ENCODE measurements at places on chromosomes 11 and 22.

DNA sequence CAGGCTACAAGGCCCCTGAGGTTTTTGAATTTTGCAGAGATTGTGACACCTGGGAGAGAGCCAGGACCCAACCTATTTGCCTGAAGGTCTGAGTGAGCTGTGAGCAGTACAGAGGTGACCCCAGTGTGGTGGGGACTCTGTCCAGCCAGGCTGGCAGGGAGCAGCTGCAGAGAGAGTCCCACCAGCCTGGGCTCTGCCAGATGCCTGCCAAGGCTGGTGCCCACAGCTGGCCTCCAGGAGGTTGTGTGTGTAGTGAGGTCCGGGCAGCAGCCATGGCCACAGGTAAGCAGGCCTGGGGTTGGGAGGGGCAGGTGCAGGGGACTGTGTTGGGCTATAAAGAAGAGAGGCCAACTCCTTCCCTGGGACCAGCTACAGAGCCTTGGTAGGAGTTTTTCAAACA lies 144.8 kb downstream of the CRYBB2 start:
- no peak for DNase-seq

DNA sequence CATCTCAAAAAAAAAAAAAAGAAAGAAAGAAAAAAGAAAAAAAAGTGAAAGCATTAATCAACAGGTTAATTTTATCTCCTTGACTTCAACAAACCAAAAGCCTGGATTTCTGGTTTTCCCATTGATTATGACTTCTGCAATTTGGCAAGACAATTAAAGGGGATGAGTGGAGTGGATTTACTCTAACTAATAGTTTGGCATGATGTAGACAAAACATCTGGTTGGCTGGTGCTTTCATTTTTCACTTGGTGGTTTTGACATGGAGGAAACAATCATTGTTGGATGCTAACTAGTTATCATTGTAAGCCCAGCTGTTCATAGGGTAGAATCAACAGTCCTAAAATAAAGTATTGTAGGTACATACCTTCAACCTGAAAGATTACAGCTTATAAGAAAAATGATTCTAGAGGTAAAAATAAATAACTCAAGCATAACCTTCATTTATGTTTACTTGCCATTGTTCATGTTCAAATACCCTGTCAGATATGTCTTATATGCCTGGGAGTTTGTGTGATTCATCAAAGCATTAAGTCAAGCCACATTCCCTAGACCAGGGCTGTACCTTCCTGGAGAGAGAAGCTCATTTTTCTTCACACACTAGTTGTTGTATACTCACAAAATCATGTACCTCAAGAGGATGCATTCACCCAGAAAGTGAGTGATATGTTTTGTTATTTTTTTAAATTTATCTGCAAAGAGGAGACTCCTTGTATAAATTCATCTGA lies 15.1 kb downstream of the FIBIN start:
- DNase-seq: no peak

DNA sequence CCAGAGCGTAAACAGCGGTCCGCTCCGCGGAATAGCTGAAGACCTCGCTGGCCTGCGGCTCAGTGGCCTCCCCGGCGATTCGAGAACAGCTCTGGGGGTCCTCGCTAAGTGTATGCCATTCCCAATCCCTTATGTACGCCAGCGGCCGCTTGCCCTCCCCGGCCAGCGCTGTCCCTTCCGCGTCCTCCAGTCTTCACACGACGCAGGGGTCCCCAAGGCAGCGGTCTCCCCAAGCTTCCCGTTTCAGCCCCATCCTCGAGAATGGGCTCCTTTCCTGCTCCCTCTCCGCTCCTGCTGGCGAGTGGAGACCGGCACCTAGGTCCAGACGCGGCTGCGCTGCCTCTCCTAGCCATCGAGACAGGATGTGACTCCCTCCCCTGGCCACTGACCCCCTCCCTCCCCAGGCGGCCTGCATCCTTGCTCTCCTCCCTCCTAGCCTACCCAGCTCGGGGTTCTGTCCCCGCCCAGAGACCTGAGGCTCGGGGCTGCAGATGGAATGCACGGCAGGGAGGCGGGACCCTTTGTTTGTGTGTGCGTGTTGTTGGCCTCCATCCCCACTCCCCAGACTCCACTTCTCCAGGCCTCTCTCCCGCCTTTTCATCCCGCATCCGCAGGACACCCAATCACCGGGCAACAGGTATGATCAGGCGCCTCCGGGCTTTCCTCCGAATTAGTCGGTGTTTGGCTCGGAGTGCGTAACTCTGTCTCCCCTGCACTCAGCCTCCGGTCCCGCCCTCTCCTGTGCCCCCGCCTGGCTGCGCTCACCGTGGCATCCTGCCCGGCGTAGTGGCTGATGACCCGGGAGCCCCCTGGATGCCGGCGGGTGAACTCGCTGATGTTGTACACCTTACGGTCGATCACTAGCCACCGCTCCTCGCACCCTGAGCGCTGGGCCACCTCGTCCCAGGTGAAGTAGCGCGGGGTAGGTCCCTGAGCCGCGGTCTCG lies 740 bp downstream of the FADS1 start:
- peak; percentile 78 for DNase-seq

- DNase-seq: no peak
Measured at GRCh38 chr22:29442976-29443375, 4.6 kb downstream of the RFPL1 start.

DNA sequence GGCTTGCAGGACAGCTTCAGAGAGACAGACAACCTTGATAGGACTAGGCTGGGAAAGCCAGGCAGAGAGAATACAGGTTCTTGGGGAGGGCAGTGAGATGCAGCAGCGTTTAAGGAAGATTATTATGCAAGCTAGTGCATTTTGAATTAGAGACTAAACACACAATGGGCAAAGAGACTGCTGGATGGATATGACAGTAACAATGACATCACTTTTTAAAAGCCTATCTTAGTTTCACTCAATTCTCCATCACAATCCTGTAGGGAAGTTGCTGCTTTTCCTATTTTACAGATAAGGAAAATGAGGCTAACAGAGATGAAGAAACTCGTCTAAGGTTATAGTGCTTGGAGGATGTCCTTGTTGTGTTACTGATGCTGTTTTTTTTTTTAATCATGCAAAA lies 5.6 kb downstream of the JHY start:
- no peak for DNase-seq

DNA sequence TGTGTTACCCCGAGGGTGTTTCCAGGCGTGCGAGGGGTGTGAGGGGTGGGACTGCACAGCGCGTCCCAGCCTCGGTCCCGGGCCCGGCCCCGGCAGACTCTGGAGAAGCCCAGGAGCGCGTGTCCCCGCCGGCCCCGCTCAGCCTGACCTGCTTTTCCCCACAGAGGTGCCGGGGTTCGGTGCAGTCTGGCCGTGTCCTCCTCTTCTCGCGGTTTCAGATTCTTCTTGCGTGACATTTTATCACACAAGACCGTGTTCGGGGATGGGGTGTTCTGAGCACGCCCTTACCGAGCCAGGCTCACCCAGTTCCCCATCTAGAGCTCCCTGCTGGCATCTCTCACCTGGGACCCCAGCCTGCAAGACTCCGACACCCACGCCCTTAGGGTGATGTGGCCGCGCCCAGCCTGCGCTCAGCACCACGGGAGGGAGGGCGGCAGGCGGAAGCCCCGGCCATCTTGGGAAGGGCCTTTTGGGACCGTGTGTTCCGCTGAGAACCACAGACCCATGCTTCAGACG lies 775.6 kb downstream of the BRD1 start:
- DNase-seq: peak; percentile 54
